ENCODE measurements at places on chromosomes 6 and 20.

GRCh38 chr20:61835301-61835700, 230.4 kb downstream of the TAF4 start:
- DNase-seq: no peak

DNA sequence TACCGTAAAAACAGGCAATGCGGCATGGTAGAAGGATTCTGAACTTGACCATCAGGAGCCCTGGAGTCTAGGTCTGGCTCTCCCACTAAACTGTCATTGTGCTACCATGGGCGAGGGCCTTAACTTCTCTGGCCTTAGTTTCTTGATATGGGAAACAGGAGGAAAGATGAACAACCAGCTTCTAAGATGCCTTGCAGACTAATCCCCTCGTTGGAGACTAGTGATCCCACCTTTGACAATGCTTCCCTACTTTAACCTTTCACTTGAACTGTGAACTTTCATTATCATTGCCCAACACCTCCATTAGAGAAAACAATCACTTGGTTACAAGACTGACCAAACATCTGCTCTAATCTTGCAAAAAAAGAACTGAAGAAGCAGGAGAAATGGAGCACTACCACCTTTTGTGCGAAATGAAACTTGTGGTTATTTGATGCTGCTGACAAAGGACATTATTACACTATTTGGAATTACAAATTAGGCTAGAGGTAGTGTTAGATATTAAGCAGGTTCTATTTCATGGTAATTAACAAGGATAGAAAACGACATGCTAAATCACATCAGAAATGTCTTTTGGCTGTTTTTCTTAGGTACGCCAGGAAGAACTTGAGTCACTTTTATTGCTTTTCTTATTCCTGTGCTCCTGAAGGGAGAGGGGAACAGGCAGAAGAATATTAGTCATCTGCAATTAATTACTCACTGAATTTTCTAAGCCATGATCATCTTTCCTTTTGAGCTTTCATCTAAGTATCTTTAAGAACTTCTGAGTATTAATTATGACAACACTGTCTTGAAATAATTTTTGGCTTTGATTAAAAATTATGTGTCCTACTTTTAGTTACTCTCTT, 39.1 kb upstream of the ARHGAP18 start:
- DNase-seq: no peak

DNA sequence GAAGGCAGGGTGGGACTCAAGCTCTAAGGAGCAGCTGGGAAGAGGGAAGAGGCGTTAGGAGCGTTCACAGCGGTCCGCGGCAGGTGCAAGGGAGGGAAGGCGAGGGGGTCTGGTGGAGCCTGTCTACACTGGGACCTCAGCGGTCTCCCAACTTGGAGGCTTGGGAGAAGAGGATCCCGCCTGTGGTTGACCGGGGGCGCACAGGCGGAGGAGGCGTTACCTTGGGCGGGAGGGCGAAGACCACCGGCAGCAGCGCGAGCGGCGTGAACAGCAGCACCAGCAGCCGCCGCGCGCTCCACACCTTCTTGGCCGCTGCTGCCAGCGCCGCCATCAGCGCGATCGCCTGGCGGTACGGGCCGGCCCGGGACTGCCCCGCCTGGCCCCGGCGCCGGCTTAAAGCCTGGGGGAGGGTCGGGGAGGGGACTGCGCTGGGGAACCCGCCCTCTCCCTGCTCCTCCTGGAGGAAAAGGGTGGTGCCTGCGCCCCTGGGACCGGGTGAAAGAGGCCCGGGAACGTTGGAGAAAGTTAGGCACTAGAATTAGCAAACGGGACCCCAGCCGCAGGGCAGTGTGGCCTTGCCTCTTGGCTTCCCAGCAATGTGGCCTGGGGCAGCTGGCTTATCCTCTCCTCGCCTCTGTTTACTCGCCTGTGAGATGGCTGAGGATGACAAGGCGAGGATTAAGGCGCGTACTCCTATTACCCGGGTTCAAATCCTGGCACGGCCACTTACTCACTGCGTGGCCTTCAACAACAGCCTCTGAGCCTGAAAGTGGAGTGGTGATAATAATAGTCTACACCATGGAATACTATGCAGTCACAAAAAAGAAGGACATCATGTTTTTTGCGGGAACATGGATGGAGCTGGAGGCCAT, at the start of gene SLC13A3:
SLC13A3 (minus strand) TSS at position 369 of the 872 bp plus-strand sequence; CDS start at position 331, 38 bp downstream.
- DNase-seq: no peak

GRCh38 chr6:53344969-53345368, 3.8 kb downstream of the ELOVL5 start:
- DNase-seq: no peak

DNA sequence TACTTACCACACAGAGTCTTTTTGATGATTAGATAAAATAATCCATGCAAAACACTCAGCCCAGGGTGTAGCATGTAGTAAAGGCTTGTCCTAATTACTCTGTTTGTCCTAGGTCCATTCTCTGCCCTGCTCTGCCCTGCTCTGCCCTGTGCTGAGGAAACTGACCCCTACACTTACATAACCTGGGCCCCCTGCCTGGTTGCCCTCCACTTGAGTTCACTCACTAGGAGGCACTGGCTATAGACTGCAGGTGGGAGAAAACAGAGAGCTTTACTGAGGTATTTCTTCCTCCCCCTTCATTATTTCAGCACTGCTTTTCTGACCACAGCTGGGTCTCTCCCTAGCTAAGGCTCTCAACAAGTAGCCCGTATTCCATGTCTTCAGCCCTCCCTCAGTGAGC, 70.9 kb upstream of the TBX18 start:
- DNase-seq: no peak

DNA sequence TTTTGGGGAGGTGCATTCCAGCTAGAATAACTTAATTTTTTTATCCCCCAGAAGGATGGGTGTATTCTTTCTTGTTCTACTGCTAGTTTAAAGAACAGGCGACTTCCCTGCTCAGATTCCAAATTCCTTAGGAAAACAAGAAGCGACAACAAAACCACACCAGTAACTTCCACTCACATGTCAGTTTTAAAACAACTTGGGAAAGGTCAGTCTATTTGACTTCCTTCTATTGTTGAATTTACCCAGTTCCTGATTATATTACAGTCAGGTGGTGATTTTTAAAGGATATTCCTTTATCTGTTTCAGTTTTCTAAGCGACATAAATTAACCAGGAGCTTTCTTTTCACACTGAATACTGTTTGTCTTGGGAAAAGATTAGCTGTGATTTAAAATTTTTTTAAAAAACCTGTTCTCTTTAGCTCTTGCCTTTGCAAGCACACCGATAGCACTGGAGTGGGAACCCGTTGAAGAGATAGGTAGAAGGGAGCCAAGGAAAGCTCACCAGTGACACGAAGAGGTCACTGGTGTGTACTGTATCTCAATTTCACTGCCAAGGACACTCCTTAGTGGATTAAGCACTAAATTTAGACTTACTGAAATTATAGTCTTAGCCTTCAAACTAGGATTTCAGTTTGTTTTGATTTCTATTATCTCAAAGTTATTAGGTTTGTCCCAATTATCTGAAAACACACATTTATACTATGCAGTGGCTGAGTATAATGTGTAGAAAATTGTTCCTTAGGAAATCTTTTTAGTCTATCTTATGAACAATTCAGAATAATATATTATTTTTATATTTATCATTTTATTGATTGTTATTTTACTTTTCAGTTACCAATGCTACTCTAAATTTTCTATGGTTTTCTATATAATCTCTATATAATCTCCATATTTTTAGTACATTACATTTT, 22.3 kb downstream of the MARCKS start:
- no peak for DNase-seq
